A549 treated with DMSO at 1 μM for 4 hours (cell line): ENCODE measurements at places on chromosomes 2 and 18. TPM values are rescaled to one million over a fixed set of nuclear protein-coding genes. Genes with fewer than 3 reads are reported as not detected.

The PRSS56 gene
- 0.09 to 0.16 TPM (median 0.12 TPM) in 4 of 5 replicates, not detected in the other for total RNA-seq

The ALK gene
- total RNA-seq: 0.04 TPM in 1 of 5 replicates, not detected in the others

The PER2 gene
- total RNA-seq: 3.7 to 4.5 TPM (median 4.0 TPM) in 5 replicates

The SERPINB5 gene
- 0.08 to 0.20 TPM (median 0.11 TPM) in 5 replicates for total RNA-seq

The PRKAG3 gene
- not detected in 5 replicates for total RNA-seq

The MEP1B gene
- 0.03 to 0.15 TPM (median 0.07 TPM) in 5 replicates for total RNA-seq

The EIF5B gene
- total RNA-seq: 61.2 to 72.7 TPM (median 64.8 TPM) in 5 replicates

The ITPRIPL1 gene
- not detected in 5 replicates for total RNA-seq

The GDF7 gene
- total RNA-seq: 0.02 to 0.05 TPM (median 0.05 TPM) in 5 replicates

The GPR45 gene
- not detected in 5 replicates for total RNA-seq

The SCN9A gene
- 3.8 to 6.3 TPM (median 5.0 TPM) in 5 replicates for total RNA-seq

The SLC5A7 gene
- total RNA-seq: not detected in 5 replicates

The TUBA3E gene
- not detected in 5 replicates for total RNA-seq

The FLACC1 gene
- 0.14 to 0.45 TPM in 2 of 5 replicates, not detected in the others for total RNA-seq
